Renal cortex interstitium (tissue), 15 donors: ENCODE measurements at places on chromosomes 1 and 21.

- DNase-seq: no peak
These were observed 12.7 kb downstream of the TPM3 start for GRCh38 chr1:154178911-154179811.

- DNase-seq: no peak
These were observed 206.2 kb upstream of the C1orf87 start for GRCh38 chr1:60279798-60280197.

DNA sequence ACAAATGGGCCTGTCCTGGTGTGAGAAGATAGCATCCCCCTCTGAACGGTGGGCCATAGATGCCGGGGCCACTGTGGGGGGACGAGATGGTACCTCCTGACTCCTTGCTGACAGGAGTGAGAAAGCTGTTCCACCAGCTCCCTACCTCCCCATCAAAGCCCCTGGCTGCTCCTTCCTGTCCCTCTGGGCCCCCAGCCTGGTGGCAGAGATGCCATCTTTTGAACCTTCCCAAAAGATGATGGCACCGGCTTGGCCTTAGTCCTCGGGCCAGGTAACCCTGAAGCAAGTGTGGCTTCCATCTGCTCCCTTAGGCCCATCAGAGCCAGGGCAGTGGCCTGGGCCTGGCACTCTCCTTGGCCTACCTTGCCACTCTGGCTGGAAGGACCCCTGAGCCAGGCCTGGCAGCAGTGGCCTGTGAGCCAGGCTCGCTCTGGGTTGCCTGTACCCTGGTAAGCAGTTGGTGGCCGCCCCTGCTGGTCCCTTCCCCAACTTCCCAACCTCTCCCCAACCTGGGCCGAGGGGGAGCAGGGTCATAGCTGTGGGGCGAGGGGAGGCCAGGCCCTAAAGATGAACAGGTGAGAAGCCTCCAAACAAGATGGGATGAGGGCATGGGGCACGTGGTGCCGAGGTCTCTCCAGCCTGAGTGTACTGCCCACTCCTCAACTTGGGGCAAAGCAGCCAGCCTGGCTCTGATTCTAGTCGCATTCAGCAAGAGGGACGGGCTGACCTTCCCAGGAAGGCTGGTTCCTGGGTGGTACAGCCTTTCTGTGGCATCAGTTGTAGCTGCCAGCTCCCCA lies 34.7 kb downstream of the ZBTB17 start:
- no peak for DNase-seq

DNA sequence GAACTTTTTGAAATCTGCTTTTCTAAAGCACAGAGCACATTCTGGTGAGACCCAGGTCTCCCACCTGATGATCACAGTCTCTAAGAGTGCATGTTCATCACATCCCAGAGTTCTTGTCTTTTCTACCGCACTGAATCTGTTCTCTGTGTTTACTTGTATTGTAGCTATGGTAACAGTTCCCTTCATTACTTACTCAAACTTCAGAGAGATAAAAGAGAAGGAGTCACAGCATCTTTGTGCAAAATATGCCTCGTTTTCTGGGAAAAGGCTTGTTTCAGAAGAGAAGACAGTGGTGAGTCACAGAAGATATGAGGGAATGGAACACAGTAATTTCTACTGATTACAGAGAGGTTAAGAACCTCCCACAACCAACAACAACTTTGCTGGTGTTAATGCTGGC lies 580.6 kb downstream of the PLA2G4A start:
- DNase-seq: no peak

GRCh38 chr1:29577512-29577911 lies 341.2 kb downstream of the PTPRU start:
- no peak for DNase-seq

DNA sequence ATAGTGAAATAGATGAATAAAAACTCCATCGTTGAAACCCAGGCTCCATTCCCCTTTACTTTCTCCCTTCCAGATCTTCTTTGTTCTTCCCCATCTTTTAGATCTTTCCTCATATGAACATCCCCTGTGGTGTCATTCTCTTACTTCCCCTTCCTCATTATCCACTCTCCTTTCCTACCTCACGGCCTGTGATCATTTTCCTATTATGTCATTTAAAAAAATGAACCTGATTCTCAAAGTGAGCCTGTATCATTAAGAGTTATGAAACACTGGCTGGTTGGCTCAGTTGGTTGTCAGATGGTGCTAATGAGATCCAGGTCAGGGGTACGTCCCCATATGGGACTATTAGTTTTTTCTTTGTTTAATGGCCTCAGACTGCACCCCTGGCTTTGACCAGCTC lies 38.3 kb downstream of the TCEANC2 start:
- DNase-seq: no peak

- DNase-seq: no peak
These were observed 137.1 kb downstream of the PIK3R3 start for GRCh38 chr1:45995298-45995697.

DNA sequence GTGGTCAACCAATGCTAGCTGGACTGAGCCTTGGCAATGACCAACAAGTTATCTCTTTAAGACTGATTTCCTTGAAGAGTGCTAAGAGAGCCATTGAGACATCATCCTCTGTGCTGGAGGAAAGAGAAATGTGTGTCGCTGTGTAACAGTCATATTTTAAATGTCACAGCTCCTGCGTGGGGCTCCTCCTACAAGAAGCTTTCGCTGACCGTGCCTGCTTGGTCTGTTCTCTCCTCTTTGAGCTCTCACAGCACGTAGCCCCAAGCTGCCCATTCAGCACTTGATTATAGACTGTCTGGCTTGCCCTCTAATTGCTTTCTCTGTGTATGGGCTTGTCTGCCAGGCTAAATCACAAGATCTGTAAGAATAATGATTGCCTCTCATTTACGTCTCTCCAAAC lies 221.3 kb downstream of the FOXD2 start:
- no peak for DNase-seq

DNA sequence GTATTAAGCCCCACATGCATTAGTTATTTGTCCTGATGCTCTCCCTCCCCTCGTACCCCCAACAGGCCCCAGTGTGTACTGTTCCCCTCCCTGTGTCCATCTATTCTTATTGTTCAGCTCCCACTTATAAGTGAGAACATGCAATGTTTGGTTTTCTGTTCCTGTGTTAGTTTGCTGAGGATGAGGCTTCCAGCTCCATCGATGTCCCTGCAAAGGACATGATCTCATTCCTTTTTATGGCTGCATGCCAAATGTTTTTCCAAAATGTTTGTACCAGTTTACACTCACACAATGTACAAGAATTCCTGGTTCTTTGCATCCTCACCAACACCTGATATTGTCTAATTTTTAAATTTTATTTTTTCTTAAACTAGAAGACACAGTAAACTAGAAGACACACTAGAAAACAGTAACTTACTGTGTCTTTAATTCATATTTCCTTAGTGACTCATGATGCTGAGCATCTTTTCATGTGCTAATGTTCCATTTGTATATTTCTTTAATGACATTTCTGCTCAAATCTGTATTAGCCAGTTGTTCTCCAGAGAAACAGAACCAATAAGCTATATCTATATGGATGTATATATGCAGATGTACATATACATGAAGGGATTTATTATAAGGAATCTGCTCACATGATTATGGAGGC lies 19.4 kb upstream of the USP1 start:
- no peak for DNase-seq

- DNase-seq: no peak
These were observed 12.4 kb upstream of the FAAP20 start for GRCh38 chr1:2206813-2207487.

DNA sequence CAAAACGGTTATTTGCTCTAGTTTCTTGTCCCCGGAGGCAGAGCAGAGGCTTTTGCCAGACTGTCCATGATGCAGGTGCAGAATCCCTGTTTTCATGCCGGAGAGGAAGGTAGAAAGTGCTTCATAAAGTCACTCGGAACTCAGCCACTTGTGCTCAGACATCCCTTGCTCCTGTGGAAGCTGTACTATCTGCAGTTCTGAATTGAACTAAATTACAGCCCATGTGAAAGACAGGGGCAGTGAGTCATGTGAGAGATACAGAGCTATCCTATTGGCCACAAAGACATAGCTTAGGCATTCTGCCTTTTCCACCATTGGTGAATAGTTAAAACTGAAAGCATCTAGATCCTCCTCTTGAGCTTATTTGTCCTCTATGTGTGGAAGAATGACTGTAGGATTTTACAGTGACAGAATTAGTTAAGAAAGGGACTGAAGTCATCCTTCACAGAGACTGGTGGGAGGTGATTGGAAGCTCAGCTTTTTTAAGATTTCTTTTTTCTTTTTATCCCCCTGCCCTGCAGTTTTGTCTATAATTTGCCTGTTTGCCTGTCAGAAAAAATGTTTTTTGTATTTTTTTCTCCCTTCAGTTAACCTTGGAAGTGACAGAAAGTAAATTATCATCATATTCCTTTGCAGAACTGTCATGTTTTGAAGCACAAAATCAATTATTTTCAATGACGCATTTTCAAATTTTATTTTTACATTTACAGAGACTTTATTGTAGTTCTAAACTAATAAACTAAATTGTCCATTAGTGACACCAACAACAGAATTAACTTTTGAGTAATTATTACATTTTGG lies 298.6 kb downstream of the PTPRC start:
- no peak for DNase-seq
